ENCODE measurements at places on chromosomes 1 and 21.

DNA sequence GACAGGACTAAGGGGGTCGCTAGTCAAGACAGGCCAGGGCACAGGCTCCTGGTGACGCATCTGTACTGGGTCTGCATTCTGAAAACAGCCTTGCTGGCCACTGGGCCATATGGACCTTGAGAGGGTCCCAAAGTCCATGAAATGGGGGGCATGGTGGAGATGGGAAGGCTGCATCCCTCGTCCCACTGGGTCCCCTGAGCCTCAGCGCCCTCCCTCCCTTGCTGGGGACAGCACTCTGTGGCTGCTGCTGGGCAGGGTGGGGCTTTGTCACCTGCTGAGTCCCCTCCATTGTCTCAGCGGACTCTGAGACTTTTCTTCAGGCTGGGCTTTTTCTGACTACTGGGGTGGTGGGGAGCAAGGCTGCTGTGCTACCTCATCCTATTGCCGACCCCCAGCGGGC, 205.2 kb downstream of the RHOU start:
- DNase-seq: no peak

DNA sequence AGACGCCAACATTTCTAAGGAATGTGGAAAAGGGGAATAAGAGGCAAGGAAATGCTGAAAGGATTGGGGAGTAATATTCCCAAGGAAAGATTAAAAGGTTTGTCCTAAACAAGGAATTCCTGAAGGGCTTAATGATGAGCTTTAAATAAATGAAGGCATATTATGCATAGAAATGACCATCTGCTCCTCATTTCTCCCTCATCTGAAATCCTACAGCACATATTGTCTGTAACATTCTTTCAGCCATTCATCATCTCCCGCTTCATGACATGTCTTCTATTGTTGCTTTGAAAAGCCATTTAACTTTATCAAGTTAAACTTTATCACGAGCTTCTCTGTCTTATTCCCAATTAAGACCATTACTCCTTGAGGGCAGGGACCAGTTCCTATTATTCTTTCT, 608.7 kb upstream of the PLXNA2 start:
- DNase-seq: no peak

- no peak for DNase-seq
Measured at GRCh38 chr1:33821291-33821690, 42.6 kb upstream of the HMGB4 start.

GRCh38 chr1:162388615-162389014, 7.1 kb downstream of the C1orf226 start:
- DNase-seq: no peak

DNA sequence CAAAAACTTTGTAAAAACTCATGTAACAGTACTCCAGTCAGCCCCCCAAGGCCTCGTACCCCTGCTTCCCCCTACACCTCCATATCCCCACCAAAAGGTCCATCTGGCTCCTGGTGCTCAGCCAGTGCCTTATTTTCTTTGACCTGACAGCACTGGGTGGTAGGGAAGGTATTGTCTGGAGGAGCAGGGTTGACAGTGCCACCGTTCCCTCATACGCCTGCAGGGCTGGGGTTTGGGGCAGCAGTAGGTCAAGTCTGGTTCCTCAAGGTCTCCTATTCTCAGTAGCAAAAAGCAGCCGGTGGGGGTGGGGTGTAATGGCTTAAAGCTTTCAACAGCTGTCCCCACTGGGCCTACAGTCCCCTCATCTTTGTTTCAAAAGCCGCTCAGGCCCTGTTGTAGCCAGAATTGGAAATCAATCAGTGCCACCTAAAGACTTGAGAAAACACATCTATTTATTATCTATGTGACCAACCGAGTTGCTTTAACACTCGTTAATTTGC, 25.3 kb upstream of the TTF2 start:
- no peak for DNase-seq

DNA sequence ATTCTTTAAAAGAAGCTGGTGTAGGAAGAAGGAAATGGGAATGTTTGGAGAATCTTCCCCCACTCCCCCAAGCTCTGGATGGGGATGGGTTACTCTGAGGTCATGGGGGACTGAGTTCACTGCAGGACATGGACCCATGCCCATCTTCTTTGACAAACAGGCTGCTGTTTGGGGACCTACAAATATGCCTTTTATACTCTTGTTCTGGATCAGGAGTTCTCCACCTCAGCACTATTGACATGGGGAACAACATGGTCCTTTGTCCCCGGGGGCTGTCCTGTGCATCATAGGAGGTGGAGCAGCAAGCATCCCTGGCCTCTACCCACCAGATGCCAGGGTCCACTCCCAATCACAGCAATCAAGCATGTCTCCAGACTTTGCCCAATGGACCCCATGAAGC, 365.8 kb upstream of the C1orf174 start:
- no peak for DNase-seq

DNA sequence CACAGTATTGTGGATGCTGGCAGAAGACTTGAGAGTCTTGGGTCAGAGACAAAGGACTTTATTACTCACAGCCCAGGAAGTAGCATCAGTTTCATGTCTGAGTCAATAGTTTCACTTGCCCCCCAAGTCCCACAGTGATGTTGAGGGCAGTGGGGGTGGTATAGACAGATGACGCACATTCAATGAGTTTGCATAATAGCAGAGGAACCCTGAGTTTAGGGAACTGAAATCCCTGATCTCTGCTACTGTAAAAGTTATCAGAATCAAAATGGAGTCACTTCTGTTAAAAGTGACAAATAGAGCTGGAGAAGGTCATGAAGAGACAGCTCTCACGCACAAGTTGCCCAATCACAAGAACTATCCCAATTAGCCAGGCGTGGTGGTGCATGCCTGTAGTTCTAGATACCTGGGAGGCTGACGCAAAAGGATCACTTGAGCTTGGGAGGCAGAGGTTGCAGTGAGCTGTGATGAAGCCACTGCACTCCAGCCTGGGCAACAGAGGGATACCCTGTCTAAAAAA, 11.5 kb upstream of the HCRTR1 start:
- no peak for DNase-seq

DNA sequence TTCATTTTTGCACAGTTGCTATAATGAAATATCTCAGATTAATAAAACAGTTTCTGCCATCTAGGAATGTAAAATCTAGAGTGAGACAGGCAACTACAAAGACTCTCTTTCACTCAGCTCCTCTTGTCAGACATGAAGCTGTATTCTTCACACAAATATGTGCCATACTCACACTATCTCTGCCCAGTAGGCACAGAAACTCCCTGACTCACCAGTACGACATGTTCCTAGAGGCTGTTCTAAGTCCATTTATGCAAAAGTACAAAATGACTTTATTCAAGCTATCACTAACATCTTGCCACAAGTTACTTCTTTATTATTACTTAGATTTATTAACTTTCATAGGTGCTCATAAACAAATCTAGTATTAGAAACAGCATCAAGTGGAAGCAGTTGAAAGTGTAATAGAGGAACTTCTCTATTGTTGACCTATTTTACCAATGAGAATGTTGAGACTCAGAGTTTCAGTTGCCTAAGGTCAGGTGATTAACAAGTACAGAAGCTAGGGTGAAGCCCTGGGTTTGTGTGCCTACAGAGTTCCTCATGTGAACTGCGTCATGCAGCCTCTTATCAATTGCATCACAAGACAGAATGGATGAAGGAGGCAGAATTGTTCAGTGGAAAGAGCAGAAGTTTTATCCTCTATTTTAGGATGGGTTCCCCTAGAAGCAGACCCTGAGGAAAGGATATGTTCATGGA, 98.9 kb downstream of the RGS2 start:
- DNase-seq: peak; percentile 5
